ENCODE measurements at places on chromosomes 4 and X. TPM values are rescaled to one million over a fixed set of nuclear protein-coding genes. Genes with fewer than 3 reads are reported as not detected.
A peak's percentile ranks its signal among the peaks of the same experiment; 100 is the strongest.

GRCh38 chr4:129136433-129136832 is 40.5 kb downstream of the C4orf33 start:
- no peak for DNase-seq

DNA sequence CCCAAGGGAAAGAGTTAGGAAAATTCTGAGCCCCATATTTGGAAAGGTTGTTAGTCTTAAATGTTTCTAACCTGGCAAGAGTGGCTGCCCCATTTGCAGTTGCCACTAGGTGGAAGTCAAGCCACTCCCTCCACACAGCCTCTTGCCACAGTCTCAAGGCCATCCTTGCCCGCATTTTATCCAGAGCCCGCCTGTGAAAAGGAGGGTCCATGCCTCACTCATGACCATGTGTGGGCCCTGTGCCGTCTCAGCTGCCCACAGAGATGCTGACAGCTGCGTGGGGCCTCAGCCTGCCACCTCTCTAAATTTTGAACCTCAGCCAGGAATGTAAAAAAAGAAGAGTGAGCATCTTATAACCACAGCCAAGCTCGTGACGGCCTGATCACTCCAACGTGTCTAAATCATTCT is 201.5 kb upstream of the FAM241A start:
- DNase-seq, result peak; percentile 21

Gene SRP72
- 40.2 TPM for total RNA-seq

Gene PLAC1
- total RNA-seq, result not detected

Gene FUNDC1
- total RNA-seq, result 25.7 TPM

- no peak for DNase-seq
These were observed 8.3 kb downstream of the CYTL1 start for GRCh38 chr4:5010984-5011383.

DNA sequence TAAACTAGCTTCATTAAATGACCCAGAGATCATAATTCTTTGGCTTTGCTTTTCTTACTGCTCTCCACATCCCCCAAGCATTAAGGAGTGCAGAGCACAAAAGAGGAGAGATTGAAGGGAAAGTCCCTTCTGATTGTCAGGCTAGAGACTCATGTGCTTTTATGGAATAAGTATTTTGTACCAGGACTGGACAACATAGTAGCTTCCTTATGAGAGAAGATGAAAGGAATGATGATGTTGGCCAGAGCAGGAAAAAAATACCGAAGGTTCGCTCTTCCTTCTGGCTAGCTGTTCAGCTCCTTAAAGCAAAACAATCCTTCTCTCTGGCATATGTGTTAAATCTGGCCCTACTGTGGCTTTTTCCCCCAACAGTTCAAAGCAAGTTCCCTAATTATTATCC is 53.1 kb downstream of the HOPX start:
- DNase-seq, result no peak

DNA sequence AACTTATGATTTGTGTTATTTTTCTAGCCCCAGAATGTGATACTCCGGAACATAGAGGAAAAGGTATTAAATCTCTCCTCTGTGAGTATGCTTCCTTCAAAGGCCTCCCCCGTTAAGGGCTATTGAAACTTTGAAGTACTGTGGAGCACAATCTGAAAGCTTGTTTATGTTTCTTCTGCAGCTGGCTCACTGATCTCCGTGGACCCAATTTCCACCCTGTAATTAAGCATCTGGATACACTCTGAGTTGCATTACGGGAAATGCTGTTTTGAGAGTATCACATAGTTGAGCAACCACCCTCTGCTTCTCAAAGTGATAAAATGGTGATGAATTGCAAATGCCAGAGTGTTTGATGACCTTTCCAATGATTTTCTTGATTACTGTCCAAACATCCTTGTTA is 296.8 kb upstream of the PABPC5 start:
- no peak for DNase-seq

DNA sequence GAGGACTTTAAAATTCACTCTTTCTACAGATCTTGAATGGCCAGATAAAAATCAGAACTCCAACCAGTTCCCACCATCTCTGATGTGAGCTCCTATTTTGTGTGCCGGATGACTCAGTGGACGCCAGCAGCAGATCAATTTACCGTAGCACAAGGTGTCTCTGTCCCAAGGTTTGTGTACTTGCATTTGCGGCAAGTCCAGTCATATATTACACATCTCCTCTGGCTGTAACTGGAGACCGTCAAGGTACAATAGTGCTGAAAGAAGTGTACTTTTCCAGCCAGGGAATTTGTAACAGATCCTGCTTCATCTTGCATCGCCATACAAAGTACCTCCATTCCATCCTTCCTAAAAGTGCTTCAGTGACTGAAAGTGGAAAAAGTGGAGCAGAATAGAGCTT is 108.2 kb upstream of the SORBS2 start:
- no peak for DNase-seq

DNA sequence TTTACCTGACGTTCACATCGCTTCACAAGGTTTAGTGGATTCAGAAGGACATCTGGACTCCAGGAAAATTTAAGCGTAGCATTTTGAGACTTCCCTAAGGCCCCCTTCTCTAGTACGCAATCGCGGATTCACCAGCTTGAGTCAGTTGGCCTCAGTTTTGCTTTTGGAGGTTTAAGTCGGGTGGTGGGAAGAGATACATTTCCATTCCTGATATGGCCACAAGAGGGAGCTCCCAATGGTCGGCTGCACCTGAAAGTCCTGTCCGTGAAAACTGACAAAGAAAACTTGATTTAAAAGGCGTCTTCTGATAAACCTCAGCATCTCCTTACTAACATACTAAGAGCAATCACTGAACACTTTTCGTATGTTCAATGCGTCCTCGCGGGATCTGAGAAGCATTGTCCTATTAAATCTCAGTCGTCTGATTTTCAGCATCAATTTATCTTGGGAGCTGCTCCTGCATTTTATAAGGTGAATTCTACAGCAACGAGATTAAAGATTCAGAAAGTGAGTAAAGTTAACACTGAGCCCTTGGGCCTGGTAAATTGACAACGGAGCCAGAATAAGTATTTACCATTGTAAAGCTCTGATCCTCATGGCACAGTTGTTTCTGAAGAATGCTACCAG is 50.6 kb downstream of the LGI2 start:
- DNase-seq, result no peak

DNA sequence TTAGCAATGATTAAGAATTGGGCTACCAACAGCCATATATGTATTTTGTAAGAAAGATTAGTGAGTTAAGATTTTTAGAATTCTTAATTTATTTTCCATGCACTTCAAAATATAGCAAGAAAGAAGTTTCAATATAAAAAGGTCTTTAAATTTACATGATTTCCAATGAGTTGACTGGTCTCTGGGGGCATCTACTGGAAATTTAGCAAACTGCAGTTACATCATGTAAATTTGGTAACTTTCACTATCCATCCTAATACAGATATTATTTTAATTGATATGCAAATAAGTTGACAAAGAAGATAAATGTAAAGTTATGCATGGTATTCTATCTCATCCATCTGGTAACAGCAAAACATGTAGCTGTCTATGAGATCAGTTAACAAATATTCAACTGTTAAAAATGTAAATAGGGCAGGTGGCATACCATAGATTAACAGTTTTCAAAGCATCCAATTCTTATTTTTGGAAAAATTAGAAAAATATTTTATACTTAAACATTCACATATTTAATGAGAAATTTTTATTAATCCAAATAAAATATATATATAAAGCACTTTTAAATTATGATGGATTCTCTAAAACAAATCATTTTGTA is 29.1 kb downstream of the TTC29 start:
- no peak for DNase-seq

GRCh38 chr4:52743444-52744019 is 7.7 kb downstream of the ERVMER34-1 start:
- no peak for DNase-seq

DNA sequence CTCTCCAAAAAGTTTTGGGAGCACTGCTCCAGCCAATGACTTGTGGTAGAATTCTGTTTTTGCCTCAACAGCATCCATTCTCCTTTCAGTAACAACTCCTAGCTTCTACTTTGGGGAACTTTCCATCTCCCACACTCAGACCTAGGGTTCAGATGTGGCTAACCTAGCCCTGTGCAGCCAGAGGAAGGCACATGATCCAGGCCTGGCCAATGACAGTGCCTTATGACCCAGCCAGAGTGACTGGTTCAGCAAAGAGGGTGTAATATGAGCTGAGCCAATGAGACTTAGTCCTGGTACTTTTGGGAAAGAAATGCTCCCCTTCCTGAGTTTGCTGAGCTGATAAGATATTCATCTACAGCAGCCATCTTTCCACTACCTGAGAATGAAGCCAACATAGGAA is 5.4 kb upstream of the USP46 start:
- DNase-seq, result no peak

- no peak for DNase-seq
These were observed 45.4 kb downstream of the MBNL3 start for GRCh38 chrX:132443196-132444135.

DNA sequence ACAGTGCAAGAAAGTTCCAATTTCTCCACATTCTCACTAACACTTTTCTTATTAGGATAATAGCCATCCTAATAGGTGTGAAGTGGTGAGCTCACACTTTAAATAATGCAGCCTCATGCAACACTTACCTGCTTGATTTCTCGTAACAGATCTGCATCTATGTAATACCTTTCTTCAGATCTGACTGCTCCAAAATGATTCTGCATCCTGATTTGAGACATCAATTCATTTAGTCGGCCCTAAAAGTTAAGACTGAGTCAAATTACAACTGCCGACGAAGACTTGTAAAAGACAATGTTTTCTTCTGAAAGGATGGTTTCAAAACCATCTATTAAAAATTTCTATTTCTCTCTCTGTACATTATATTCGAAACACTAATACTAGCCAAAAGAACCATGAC is 30.7 kb downstream of the NUP54 start:
- DNase-seq, result no peak

Gene TRIML1
- total RNA-seq, result not detected

DNA sequence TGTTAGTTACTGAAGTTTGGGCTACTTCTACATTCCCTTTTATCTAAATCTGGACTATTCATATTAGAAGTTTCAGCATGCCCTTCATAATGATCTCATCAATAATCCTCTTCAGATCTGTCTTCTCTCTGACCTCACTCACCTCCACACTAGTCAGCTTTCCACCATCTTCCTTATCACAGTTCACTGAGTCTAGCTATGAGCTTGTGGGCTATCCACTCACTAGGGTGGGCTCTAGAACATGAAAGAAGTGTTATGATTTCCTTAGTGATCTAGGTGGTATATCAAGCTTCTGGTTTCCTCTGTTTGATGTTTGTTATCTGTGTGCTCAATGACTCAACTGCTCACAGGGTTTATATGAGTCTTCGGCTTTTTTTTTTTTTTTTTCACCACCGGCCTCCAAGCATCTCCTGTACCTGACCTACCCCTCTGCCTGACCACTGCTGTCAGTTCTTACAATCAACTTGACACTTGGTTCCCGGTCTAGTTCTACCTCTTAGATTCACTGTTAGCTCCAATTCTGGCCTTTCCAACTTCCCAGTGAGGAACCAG is 103.1 kb downstream of the PAPSS1 start:
- no peak for DNase-seq

DNA sequence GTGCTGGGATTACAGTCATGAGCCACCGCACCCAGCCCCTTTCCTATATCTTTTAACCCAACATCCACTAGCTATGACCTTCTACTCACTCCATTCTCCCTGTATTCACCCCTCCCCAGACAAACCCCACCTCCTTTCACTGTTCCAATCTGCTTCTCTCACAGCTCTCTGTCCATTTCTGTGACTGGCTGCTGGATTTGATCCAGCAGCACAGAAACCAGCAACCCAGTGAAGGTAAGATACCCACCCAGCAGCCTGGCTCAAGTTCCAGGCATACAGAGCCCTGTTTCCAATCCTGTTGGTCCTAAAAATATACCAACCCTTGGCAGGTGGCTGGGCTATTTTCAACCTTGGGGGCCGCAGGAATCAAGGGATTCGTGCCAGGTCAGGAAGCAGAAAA is 56.9 kb upstream of the SMIM10 start:
- DNase-seq, result peak; percentile 45

DNA sequence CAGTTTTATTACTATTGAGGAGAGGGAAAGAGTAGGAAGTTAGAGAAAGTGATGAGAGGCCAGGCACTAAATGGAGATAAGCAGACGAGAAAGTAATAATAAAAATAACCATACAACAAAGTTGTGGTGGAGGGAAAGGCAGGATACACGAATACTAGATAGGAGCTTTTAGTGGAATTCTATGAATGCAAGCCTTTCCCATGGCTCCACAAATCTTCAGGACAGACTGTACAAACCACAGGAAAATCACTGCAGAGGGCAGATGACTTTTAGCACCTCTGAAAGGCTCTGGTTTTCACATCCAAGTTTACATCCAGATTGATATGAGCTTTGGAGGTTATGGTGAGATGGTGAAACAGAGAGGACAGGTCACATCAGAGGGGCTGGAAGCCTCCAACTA is 41.5 kb downstream of the TNIP3 start:
- DNase-seq, result no peak

- DNase-seq, result no peak
These were observed 301.9 kb downstream of the BMPR1B start for GRCh38 chr4:95059663-95060062.

Gene PABPC1L2B
- total RNA-seq, result not detected

DNA sequence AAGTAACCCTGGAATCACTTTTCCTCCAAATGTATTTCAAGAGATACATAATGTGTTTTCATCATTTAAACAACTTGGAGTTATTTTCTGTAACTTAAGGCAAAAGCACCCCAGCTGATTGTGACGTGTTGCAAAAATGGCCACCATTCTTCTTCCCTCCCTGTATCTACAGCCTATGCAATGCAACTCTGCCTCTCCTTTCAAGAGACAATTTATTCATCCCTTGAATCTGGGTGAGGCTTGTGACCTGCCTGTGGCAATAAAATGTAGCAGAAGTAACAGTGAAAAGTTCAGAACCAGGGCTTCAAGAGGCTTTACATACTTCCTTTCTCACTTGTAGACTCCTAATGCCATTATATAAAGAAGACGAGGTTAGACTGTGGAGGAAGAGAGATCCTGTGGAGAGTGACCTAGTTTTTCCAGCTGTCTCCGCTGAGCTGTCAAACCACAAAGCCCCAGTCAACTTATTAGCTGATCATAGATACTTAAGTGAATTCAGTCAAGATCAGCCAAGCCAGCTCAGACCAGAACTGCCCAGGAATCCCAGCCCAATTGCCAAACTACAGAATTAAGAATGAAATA is 81.0 kb upstream of the KLF3 start:
- DNase-seq, result no peak

Gene DCAF8L2
- not detected for total RNA-seq

DNA sequence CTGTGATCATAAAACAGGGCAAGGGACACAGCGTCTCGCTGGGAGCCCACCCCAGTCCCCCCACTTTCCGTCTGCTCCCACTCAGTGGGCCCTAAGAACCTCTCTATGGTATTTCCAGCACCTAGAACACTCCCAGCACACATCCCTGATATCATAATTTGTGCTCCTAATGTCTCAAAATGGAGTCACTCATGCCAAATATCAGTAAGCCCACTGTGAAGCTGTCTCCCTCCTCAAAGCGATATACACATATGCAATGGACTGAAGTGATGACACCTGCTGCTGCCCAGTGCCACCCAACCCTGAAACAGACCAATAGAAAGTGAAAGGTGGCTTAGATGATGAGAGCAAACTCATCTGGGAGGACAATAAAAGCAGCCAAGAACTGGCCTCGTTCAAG is 17.9 kb downstream of the ENPP6 start:
- no peak for DNase-seq
